ENCODE measurements at places on chromosomes 2 and 18.

- no peak for DNase-seq
These were observed 197.3 kb downstream of the SH3RF3 start for GRCh38 chr2:109326306-109326705.

GRCh38 chr2:133674433-133675331 lies 106.4 kb upstream of the NCKAP5 start:
- DNase-seq: peak; percentile 81

DNA sequence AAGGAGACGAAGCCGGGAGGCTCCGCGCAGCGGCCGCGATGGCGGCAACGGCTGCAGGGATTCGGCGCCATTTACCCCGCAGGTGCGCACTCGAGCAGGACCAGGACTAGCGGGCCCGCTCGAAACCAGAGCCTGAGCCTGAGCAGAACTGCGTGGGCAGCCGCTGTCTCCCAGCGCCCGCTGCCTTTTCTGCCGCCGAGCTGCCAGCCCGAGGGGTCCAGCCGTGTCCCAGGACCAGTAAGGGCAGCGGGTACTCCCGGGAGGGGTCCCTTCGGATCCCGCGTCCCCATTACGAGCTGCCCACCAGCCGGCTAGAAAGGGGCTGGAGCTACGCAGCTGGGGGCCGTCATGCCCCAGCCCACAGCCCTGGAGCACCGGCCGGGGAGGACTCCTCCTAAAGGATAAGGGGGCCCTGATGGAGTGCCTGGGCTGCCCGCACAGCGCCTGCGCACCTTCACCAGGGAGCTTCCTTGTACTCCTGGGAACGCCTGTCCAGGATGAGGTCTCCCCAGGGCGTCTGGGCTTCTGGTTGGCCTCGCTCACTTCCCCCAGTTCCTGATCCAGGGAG lies 9.9 kb downstream of the ALPP start:
- DNase-seq: no peak

GRCh38 chr2:166234112-166234846 lies 106.5 kb upstream of the SCN1A start:
- DNase-seq: no peak

DNA sequence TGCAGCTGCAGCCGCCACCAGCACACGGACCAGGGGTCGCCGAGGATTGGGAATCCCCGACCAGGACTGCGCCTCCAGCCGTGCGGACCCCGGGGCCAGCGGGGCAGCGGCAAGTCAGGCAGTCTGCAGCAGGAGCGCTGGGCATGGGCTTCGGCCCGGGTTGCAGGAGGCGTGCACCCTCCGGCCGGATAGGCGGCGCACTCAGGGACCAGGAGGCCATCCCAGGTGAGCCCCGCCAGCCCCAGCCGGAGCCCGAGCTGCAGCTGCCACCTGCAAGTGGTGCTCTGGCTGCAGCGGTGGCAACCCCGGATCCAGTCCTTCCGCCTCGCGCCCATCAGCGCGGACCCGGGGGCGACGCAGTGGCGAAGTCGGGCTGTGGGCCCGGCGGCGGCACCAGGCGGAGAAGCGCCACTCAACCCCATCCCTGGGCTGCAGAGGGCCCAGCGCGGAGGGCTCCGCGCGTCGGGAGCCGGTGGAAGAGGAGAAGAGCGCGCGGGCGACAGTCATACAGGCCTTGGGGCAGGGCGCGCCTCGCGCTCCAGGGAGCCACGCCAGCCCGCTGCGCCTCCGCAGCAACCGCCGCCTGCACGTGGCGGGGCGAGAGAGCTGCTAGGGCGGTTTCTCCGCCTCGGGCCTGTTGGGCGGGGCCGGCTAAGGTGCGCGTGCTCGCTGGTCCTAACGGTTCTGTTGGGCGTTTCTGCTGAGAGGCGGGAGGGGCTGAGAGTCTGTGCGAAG lies 73.8 kb downstream of the RPIA start:
- DNase-seq: peak; percentile 56

GRCh38 chr2:233061591-233062450 lies 1.7 kb downstream of the INPP5D start:
- no peak for DNase-seq

DNA sequence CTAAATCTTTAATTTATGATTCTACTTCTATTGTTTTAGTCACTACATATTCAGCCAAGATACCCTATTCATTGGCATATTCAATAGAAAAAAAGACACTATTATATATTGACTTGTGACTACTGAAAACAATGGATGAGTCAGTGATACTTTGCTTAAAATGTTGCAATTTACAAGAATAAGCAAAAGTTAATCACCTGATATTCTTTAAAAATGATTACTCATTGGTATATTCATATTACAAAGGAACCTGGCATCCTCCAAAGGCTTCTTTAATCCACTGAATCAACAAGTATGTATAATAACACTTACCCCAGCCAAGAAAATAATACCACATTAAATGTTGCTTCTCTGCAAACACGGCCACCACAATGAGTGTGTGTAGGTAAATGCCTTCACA lies 87.8 kb downstream of the CALCRL start:
- DNase-seq: no peak

DNA sequence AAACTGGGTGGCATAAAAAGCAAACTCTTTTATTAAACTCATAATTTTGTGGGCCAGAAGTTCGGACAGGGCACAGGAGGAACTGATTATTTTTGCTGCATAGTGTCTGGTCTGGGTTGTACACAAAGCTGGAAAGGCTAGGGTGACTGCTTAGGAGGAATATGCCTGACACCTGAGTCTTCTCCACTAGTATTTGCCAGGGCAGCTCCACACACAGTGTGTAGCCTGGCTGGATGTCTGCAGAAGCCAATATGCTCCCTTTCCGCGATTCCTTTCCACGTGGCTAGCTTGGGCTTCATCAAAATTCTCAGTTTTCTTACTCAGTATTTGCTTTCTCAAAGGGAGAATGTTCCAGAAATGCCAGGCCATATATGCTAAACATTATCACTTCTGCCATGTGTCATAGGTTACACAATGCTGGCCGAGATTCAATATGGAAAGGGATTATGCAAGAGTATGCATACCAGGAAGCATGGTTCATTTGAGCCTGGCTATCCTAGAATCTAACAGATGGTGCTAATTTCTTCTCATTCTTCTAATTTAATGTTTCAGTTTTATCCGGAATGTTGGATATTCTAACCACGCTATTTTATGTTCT lies 142.7 kb upstream of the DOK6 start:
- no peak for DNase-seq

- DNase-seq: no peak
These were observed 48.7 kb downstream of the EHD3 start for GRCh38 chr2:31282634-31283033.

DNA sequence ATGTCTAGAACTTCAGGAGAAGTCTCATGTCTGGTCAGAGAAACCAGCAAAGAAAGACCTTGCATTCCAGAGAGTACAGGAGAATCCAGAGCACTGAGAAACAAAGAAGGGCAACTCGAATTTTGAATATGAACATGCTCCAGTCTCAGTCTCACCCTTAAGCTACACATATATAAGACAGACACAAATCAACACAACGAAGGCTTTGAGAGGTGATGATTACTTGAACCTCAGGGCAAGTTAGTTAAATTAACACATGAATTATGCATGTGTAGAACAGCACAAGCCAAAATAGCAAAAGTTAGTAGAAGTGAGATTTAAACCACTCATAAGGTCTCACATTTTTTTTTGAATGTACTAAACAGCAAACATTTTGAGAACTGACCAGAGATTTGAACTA lies 29.0 kb upstream of the DOK6 start:
- no peak for DNase-seq

DNA sequence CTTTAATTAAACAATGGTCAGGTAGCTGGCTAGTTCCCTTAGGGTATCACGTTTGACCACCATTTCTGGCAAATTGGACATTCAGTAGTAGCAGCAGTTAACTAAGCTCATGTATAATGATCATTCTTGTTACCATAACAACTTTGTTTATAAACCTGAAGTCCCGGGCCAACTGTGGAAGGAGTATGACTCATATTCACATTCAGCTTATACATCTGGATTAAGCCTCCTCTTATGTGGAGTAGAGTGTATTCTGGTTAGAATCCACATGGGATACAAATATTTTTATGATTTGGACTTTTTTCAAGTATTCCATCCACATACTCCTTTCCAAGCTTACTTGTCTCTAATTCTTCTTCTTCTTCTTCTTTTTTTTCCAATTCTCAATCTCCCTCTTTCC lies 70.3 kb upstream of the ZSWIM2 start:
- no peak for DNase-seq

- no peak for DNase-seq
These were observed 15.7 kb downstream of the CASP8 start for GRCh38 chr2:201275990-201276389.

DNA sequence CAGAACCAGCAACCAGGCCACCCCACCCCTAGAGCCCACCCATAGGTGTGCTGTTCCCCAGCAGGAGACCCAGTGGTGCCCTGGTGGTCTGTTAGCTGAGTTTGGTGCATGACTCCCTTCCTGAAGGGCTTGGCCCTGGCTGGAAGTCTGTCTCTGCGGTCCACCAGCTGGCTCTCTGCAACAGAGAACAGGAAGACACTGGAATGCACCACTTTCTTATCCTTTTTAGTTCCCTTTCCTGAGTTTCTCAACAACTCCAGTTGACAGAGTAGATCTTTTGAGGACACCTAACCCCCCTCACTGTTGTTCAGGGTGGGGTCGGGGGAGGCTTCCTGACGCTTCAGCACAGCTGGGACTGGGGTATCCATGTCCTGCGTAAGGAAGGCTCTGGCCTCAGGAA lies 11.9 kb upstream of the RPL37A start:
- DNase-seq: no peak

GRCh38 chr18:30988440-30988839 lies 54.1 kb downstream of the DSC3 start:
- no peak for DNase-seq

GRCh38 chr18:79846936-79847557 lies 49.3 kb downstream of the KCNG2 start:
- DNase-seq: no peak

- no peak for DNase-seq
These were observed 686 bp downstream of the UBXN4 start for GRCh38 chr2:135742325-135742757.

GRCh38 chr18:13566941-13567746 lies 159.2 kb downstream of the FAM210A start:
- DNase-seq: no peak

GRCh38 chr2:166060191-166060590 lies 67.6 kb downstream of the SCN1A start:
- no peak for DNase-seq

GRCh38 chr2:148725564-148725963 lies 81.0 kb downstream of the EPC2 start:
- no peak for DNase-seq

- DNase-seq: no peak
These were observed 17.1 kb downstream of the DPP4 start for GRCh38 chr2:162056796-162057399.

DNA sequence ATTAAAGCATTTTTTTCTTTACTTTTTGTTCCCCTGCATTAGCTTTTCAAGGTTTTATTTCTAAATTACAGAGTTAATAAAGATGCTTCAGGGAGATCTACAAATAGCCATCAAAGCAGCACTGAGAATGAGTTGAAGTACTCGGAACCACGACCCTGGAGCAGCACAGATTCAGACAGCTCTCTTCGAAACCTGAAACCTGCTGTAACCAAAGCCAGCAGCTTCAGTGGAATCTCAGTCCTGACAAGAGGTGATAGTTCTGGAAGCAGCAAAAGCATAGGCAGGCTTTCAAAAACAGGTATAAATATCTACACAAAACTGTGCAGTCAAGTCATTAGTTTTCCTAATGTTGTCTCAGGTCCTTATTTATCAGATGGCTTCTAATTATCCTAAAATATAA lies 102.8 kb upstream of the UBXN4 start:
- no peak for DNase-seq

DNA sequence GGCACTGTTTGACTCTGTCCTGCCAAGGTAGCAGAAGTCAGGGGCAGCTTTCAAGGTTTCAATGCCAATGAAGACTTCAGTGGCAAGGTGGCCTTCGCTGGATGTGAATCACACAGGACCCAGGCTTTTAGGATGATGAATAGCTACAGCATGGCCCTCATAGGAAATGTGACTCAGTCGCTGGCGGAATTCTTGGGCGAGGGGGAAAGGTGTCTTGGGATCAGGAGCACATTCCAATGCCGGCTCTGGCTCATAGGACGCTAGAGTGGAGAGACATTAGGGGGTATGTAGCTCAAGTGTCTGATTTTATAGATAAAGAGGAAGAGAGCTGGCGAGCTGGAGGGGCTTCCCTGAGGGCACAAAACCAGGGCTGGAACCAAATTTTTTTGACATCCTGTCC lies 68.6 kb downstream of the SMIM21 start:
- no peak for DNase-seq

DNA sequence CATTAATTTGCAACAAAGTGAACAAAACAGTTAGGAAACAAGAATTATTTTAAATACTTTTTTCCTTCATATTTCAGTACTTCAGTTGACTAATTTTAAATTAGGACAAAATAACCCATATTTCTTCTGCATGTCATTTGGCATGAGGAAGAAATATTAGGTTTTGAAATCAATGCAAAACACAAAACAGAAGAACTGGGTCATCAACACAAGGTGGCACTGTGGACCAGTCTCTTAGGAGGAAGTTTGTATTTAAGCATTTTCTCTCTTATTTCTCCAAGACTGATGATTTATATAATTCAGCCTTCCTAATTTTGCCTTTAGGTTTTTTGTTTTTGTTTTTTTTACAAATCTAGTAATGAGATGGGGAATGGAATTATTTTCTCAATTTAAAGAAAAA lies 352.8 kb upstream of the KCNH7 start:
- DNase-seq: no peak

GRCh38 chr2:237073552-237073951 lies 12.1 kb upstream of the COPS8 start:
- no peak for DNase-seq

- no peak for DNase-seq
These were observed 3.9 kb upstream of the NPPC start for GRCh38 chr2:231929961-231930592.

DNA sequence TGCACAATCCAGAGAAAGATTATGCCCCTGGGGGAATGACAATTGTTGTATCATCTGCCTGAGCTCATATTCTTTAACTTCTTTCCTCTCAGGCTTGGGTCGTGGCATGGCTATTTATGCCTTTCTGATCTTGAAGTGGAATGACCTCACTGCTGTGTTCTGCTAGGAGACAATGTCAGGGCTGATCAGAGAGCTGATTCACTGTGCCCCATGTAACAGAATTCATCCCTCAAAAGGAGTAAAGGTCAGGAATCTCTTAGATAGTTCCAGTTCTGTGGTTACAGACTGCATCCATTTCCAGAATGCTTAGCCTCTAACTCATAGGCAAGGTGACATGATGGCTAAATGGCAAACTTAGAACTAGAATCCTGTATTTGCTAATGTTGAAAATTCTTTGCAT lies 511.7 kb upstream of the CNTNAP5 start:
- no peak for DNase-seq
